Fibroblast of lung (primary cell): ENCODE measurements at places on chromosomes 5 and 9. TPM values are rescaled to one million over a fixed set of nuclear protein-coding genes. Genes with fewer than 3 reads are reported as not detected.
A peak's percentile ranks its signal among the peaks of the same experiment; 100 is the strongest.

The CAMK4 gene
- total RNA-seq: 0.77 and 0.83 TPM in 2 replicates

The LCN12 gene
- 0.17 TPM in 1 of 2 replicates, not detected in the other for total RNA-seq

The GRIA1 gene
- 1.8 and 4.5 TPM in 2 replicates for total RNA-seq

The PGGT1B gene
- 12.4 and 13.6 TPM in 2 replicates for total RNA-seq

The MYMK gene
- not detected in 2 replicates for total RNA-seq

The OTP gene
- not detected in 2 replicates for total RNA-seq

The FLT4 gene
- 0.17 and 0.26 TPM in 2 replicates for total RNA-seq

The SPINK5 gene
- not detected in 2 replicates for total RNA-seq

The TERT gene
- not detected in 2 replicates for total RNA-seq

The TMEM215 gene
- not detected in 2 replicates for total RNA-seq

DNA sequence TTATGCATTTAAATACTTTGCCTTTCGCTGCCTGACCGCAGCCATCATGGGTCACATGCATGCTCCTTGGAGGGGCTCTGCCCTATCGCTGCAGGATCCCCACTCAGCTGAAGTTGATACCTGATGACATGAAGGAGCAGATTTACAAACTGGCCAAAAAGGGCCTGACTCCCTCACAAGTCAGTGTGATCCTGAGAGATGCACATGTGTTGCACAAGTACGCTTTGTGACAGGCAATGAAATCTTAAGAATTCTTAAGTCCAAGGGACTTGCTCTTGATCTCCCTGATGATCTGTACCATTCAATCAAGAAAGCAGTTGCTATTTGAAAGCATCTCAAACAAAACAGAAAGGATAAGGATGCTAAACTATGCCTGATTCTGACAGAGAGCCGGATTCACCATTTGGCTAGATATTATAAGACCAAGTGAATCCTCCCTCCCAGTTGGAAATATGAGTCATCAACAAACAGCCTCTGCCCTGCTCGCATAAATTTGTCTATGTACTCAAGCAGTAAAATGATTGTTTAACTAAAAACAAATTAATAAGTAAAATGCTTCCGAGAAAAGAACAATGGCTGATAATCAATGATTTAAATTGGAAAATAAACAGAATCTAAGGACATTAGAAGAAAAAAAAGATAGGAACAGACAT lies 41.6 kb upstream of the PPP2CA start:
- H3K27me3 ChIP-seq: no peaks in the 10 kb centered on the region
- H3K4me1 ChIP-seq: no peaks in the 10 kb centered on the region
- no peak overlapping the region for H3K27ac ChIP-seq
- peak; percentile 40 for DNase-seq
- no peak overlapping the region for H3K4me3 ChIP-seq

GRCh38 chr5:151740958-151741373 lies 17.5 kb downstream of the ATOX1 start:
- DNase-seq: peak; percentile 86
- H3K36me3 ChIP-seq: no peaks in the 10 kb centered on the region
- peak overlapping the region; percentile 5 for H3K4me3 ChIP-seq
- H3K27ac ChIP-seq: peak overlapping the region; percentile 93

DNA sequence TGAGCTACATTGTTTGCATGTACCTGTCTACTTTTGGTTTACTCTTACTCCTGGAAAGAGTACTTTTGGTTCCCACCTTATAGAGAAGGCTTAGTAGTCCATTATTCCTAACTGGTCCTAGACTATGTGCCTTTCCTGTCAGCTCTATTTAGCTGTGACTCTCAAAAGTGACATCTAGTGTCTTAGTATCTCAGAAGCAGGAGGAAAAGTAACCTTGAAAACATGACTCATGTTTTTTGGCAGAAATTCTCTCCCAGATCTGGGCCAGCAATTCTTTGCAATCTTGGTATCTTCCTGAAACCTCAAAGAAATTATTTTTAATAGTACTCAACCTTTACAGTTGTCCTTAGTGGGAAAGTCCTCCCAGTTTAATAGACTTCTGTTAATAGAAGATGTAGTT lies 691.7 kb upstream of the SEMA6A start:
- no peak overlapping the region for H3K4me3 ChIP-seq
- no peaks in the 10 kb centered on the region for H3K4me1 ChIP-seq
- H3K27me3 ChIP-seq: no peaks in the 10 kb centered on the region
- peak; percentile 10 for DNase-seq
- H3K36me3 ChIP-seq: no peaks in the 10 kb centered on the region
- H3K27ac ChIP-seq: no peak overlapping the region

DNA sequence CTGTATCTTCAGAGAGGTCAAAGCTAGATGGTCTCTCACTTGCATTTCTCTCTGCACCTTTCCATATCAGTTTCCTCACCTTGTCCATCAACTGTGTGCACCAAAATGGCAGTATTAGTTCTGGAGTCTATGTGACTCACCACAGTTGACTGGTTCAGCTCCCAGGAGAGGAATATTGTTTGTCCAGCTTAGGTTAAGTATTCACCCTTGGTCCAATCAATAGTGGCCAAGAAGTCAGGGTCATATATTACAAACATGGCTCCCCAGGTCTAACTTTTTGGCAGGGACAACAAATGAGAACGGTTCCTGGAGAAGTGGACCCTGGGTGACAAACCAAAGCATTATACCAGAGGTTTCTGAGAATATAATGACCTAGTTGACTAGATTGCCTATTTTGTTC lies 24.9 kb upstream of the CDC23 start:
- H3K4me1 ChIP-seq: no peaks in the 10 kb centered on the region
- no peaks in the 10 kb centered on the region for H3K36me3 ChIP-seq
- DNase-seq: no peak
- no peak overlapping the region for H3K27ac ChIP-seq

DNA sequence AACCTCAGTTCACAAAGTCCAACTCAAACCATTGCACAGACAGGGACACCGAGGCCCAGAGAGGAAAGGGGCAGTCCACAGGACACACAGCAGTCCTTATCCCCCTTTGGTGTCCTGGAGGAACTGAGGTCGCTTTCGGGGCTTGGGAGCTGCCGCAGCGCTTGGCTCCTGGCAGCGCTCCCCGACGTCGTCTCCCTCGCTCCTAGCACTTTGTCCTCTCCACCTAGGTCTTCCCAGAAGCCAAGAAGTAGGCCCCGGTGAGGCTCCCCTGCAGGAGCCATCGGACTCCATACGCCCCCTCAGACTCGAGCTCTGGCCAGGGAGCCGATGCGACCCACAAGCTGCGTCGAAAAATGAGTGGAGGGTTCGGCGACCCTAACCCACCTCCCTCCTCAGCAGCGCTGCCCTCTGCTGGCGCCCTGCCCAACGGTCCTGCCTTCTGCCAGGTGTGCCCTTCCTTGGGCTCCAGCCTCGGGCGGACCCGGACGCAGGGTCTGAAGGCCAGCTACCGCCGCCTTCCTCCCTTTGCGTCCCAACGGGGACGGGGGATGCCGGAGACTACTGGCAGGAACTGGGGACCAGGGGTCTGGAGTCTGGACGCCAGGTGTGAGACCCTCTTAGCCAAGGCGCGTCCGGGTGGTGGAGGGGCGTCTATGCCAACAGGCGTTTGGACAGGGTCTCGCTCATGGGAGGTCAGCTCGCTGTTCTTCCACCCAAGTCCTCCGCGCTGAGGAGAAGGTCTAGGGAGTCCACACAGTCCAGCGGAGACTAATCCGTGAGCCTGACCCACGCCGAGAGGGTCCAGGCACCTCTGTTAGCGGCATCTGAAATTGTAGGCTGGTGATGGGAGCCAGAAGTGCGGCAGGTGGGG lies 2.1 kb upstream of the PRDM12 start:
- no peaks in the 10 kb centered on the region for H3K36me3 ChIP-seq
- DNase-seq: no peak
- H3K27me3 ChIP-seq: peaks cover 89% of the 10 kb centered on the region
- no peak overlapping the region for H3K4me3 ChIP-seq
- no peaks in the 10 kb centered on the region for H3K4me1 ChIP-seq
- no peak overlapping the region for H3K27ac ChIP-seq

DNA sequence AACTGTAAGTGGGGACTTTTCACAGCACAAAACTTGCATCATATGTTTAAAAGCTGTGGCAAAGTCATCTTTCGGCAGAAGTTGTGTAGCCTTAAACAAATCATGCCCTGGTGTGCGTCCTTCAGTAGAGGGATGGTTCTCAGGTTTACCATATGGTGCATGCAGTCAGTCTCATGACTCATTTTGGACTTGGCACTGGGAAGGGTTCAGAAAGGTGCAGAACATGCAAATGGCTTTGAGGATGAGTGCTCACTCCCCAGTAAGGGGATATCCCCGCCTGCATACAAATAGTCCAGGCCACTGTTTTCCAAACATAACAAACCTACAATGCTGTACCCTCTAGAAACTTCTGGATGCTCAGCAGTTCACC lies 260.3 kb downstream of the NDUFS4 start:
- DNase-seq: no peak
- H3K27ac ChIP-seq: no peak overlapping the region
- H3K4me1 ChIP-seq: no peaks in the 10 kb centered on the region
- no peak overlapping the region for H3K4me3 ChIP-seq

- H3K27ac ChIP-seq: no peak overlapping the region
- no peak for DNase-seq
- H3K4me3 ChIP-seq: no peak overlapping the region
- H3K4me1 ChIP-seq: no peaks in the 10 kb centered on the region
- no peaks in the 10 kb centered on the region for H3K27me3 ChIP-seq
Measured at GRCh38 chr5:156942064-156942463, 21.0 kb downstream of the TIMD4 start.

DNA sequence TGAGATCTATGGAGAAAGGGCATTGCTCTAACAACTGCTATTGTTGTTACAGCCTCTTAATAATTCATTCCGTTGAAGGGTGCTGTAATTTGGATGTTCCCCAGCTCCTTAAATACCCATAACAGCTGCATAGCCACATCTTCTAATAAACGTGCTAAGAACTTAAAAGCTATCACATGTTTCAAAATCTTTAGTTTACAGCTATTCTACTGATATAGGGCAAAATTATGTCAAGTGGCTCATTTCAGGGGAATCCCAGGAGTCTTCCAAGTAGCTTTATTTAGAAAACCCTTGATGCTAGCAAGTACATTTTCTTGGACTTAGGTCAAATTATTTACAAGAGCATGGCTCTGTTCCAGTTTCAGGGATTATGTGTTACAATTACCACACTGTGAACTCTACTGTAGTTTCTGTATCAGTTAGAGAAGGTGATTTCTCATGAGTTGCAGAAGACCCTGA lies 990.4 kb upstream of the ACO1 start:
- peak; percentile 63 for DNase-seq
- H3K27ac ChIP-seq: no peak overlapping the region
- no peaks in the 10 kb centered on the region for H3K27me3 ChIP-seq
- H3K36me3 ChIP-seq: no peaks in the 10 kb centered on the region
- no peaks in the 10 kb centered on the region for H3K4me1 ChIP-seq

DNA sequence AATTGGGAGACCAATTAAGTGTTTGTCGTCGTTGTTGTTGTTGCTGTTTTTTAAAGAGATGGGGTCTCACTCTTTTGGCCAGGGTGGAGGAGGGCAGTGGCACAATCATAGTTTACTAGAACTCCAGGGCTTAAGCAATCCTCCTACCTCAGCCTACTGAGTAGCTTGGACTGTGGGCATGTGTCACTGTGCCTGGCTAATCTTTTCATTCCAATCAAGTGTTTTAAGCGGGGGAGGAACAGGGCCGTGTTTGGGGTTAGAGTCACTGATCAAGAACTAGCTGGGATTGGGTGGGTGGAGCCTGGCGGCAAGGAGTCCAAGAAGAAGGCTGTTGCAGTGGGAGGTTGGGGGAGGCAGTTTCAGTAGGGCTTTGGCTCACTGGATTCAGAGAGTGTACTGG lies 13.8 kb downstream of the SNX30 start:
- DNase-seq: no peak
- H3K27ac ChIP-seq: no peak overlapping the region
- H3K4me1 ChIP-seq: peaks cover 12% of the 10 kb centered on the region
- H3K4me3 ChIP-seq: no peak overlapping the region
- H3K27me3 ChIP-seq: no peaks in the 10 kb centered on the region

GRCh38 chr9:34047864-34048726 lies 592 bp downstream of the UBAP2 start:
- H3K36me3 ChIP-seq: no peaks in the 10 kb centered on the region
- peak overlapping the region; percentile 100 for H3K27ac ChIP-seq
- peaks cover 4% of the 10 kb centered on the region for H3K4me1 ChIP-seq

GRCh38 chr5:173291722-173292658 lies 36.2 kb downstream of the STC2 start:
- H3K36me3 ChIP-seq: no peaks in the 10 kb centered on the region
- H3K27me3 ChIP-seq: peaks cover 3% of the 10 kb centered on the region
- DNase-seq: peak; percentile 36

GRCh38 chr5:118224546-118224945 lies 763.8 kb downstream of the DTWD2 start:
- no peak overlapping the region for H3K4me3 ChIP-seq
- H3K4me1 ChIP-seq: no peaks in the 10 kb centered on the region
- no peak overlapping the region for H3K27ac ChIP-seq
- no peaks in the 10 kb centered on the region for H3K36me3 ChIP-seq
- peak; percentile 80 for DNase-seq
- H3K27me3 ChIP-seq: no peaks in the 10 kb centered on the region

DNA sequence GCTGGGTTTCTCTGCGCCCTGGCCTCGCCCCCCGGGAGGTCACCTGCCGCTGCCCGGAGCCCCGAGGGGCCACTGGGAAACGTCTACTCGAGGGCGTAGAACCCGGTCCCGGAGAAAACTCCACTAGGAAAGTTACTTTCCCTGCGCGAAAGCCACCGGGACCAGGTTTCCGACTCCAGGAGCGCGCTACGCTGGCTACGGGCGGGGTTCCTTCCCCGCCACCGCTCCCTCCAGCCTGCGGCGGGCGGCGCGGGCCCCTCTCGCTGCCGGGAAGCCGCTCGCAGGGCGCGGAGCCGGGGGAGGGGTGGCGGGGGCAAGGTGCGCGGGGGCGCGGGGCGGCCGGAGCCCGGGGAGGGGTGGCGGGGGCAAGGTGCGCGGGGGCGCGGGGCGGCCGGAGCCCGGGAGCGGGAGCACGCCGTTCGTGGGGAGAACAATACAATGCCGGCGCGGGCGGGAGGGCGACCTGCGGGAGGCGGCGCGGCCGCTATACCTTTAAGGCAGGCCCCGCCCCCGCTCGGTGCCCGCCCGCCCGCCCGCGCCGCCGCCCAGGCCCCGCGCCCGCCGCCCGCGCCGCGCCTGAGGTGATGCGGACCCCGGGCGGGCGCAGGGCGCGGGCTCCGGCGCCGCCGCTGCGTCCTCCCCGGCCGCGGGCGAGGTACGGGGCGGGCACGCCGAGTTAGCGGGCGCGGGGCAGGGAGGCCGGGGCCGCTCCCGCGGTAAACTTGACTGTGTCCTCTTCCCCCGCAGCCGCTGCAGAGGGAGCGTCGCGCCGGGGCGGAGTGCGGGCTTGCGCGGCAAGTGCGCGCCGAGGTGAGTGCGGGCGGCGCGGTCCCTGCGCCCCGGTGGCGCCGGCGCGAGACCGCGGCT lies 278.1 kb downstream of the AOPEP start:
- H3K4me1 ChIP-seq: peaks cover 4% of the 10 kb centered on the region
- H3K4me3 ChIP-seq: peak overlapping the region; percentile 73
- H3K36me3 ChIP-seq: no peaks in the 10 kb centered on the region
- H3K27ac ChIP-seq: peak overlapping the region; percentile 93
- DNase-seq: peak; percentile 20
